D721Med (cell line): ENCODE measurements at places on chromosomes 1 and 21.

DNA sequence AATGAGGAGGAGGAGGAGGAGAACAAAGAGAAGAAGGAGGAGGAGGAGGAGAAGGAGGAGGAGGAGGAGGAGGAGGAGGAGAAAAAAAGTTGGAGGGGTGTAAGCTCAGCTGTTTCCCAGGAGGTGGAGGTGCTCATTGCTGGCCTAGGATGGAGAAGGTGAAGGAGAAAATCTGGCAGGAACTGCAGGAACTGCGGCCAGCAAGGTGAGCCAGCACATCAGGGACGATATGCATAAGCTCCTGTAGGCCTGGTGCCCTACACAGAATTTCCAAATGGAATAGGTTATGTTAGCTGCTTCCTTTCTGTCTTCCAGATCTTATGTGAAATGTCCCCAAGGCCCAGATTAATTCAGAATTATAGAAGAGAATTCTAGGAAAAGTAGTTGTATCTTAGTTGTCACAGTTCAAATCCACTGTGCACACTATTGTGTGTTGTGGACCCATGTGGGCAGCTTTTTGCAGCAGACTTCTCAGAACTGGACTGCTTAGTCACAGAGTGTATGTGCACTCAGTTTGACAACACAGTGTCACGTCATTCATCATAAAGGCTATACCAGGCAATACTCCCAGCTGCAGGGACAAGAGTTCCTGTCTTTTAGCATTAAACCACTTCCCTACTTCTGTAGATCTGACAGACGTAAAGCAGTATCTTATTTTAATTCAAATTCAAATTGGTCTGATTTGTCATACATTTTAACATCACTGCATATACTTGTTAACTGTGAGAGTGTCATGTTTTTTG lies 303.7 kb downstream of the HLX start:
- DNase-seq: no peak

DNA sequence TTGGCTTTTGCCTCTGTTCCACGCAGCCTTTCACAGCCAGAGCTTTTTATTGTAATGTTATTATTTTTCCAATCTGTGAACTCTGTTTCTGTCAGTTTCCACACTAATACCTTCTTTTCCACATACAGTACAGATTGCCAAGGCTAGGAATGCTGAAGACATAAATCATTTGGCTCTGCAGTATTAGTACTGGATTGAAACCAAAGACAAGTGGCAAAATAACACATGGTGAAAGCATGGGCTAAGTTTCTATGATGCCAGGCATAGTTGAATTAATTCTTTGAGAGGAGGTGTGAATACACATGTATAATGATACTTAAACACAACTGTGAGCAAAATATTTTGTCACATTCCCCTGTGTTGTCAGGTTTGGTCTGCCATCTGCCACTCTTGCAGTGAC lies 73.5 kb downstream of the TMEM200B start:
- DNase-seq: no peak

GRCh38 chr1:180973369-180973768 lies 49.3 kb downstream of the STX6 start:
- DNase-seq: no peak

GRCh38 chr1:183792300-183792699 lies 12.6 kb upstream of the RGL1 start:
- no peak for DNase-seq

- DNase-seq: no peak
Measured at GRCh38 chr1:85378534-85378933, 86.4 kb downstream of the DDAH1 start.

DNA sequence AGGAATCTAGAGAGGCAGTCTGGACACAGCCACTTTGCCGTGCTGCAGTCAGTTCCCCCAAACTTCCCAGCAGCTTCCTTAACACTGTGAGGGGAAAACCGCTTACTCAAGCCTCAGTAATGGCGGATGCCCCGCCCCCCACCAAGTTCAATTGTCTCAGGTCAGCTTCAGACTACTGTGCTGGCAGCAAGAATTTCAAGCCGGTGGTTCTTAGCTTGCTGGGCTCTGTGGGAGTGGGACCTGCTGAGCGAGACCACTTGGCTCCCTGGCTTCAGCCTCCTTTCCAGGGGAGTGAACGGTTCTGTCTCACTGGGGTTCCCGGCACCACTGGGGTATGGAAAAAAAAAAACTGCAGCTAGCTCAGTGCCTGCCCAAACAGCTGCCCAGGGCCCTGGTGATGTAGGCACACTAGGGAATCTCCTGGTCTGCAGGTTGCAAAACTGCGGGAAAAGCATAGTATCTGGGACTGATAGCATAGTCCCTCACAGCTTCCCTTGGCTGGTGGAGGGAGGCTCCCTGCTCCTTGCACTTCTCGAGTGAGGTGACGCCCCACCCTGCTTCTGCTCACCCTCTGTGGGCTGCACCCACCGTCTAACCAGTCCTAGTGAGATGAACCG lies 23.7 kb upstream of the HFM1 start:
- DNase-seq: no peak
